KBM-7 (cell line): ENCODE measurements at places on chromosomes 7 and 10.
A peak's percentile ranks its signal among the peaks of the same experiment; 100 is the strongest.

DNA sequence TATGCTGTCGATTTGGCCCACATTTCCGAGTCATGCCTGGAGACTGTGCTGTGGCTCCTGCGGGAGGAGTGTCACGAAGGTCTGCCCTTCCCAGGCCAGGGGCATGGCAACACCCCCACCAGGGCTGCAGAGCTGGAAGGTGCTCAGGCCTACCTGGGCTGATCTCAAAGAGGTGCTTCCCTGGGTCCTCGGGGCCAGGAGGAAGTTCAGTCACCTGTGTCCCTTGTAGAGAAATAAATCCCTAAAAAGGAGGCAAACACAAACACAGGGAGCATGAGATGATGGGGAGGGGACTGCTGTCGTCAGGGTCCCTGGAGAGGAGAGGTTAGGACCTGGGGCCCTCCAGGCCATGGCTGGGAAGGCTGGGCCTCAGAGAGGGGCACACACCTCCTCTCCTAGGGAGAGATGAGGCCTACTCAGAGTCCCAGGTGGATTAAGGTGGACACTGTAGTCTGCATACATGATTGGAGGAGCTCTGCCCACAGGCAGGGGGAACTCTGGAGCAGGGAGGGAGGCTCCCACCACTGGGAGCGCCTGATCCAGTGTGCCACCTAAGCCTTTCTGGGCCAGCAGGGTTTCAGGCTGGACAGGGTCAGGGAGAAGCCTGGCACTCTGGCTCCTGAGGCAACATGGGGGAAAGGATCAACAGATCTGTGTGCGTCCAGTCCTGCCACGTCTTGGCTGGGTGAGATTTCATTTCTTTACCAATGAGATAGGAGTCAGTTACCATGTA lies 49.4 kb downstream of the ARHGAP22 start:
- no peak for DNase-seq

DNA sequence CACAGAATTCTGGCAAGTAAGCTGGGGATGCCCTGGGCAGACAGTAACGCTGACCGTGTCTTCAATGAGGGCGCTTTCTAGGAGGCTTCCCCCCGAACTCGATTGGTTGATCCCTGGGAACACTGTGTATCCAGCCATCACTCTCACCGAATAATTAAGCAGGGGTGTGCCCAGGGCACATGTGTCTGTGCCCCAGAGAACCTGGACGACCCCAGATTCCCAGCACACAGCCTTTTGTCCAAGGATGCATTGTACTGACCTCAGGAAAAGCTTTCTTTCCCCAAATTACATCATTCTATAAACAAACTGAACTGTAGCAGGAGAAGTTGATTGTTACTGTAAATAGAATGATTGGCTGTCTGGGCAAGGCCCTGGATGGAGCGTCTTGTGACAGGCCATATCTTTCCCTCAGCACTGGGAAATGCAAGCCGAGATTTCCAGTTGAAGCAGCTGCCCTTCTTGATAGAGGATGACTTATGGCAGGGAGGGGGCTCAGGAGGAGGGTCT lies 6.6 kb upstream of the DEPP1 start:
- DNase-seq, result no peak

DNA sequence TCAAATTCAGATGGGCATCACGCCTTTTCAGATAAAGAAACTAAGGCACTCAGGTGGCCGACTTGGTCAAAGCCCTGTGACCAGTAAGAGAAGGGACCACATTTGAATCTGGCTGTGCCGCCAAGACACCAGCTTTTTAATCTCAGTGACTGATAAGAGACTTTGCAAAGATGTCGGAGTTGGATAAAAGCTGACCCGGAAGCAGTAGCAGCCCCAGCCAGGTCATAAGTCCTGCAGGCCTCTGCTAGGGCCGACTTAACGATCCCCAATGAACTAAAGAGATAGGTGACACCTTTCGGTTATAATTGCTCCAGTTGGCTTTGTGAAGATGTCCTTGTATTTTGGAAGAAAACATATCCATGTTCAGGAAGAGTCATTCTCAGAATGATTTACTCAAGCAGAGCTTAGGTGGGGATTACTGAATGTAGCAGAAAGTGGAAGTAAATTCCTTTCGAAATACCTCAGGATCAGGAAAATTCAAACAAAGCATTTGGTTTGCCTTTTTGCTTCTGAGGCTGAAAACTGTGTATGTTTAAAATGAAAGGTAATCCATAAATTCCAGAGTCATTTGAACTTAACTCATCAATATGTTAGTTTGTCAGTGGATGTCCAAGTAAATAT lies 164.2 kb upstream of the PITRM1 start:
- no peak for DNase-seq

- DNase-seq, result no peak
Observed at GRCh38 chr10:28429573-28430216, 103.2 kb upstream of the WAC start.

GRCh38 chr10:74585231-74586087 lies 240.9 kb upstream of the KAT6B start:
- DNase-seq, result peak; percentile 44

DNA sequence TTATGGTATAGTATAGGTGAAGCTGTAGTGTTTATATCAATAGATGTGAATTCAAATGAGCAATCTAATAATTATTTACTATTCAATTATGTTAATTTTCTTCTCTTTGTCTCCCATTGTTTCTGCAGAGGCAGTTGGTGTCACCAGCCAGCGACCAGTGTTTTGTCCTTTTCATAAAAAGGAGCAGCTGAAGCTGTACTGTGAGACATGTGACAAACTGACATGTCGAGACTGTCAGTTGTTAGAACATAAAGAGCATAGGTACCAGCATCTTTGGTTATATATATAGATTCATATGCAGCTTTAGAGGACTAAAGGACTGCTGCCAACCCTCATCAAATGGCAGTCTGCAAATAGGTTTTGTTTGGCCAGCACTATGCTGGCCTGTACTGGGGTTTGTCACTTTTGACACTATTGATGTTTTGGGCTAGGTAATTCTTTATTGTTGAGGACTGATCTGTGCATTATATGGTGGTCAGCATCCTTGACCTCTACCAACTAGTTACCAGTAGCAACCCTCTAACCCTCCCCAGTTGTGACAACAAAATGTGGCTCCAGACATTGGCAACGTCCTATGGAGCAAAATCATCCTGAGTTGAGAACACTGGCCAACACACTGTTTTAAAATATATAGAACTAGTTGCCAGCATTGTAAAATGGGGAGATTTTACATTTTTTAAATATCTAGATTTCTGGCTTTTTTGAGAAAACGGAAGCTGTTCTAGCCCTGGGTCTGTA lies 59.2 kb downstream of the TRIM24 start:
- DNase-seq, result no peak

DNA sequence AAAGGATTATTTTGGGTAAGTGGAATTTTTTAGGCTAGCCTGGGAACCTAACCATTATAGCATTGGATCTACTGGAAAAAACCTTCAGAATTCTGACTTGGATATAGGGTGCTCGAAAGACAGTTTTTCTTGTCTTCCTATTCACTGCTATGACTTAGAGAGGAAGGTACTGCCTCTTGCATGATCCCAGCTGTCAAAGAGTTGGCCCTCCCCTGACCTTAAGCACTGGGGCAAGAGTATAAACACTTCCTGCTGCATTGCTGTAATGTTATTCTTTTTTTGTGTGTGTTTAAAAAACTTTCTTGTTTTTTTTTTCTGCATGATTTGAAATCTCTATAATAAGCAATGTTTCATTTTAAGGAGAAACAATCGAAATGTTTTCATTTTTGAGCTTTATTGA lies 113.0 kb downstream of the LRMDA start:
- no peak for DNase-seq

DNA sequence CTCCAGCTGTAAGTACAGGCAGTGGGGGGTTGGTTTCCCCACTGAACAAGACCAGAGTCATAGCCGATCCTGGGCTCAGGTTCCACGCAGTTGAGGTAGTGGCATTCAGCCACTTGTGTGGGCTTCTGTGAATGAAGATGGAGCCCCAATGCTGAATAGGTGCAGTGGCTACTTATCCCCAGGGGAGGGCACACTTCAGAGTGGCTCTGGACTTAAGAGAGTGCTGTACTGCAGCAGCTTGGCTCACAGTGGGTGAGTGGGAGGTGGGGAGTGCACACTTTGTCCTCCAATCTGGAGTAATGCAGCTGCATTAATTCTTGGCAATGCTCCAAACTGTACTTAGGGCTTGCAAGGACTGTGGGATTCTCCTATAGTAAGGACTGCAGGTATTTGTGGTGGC lies 81.9 kb downstream of the BUB3 start:
- DNase-seq, result no peak

DNA sequence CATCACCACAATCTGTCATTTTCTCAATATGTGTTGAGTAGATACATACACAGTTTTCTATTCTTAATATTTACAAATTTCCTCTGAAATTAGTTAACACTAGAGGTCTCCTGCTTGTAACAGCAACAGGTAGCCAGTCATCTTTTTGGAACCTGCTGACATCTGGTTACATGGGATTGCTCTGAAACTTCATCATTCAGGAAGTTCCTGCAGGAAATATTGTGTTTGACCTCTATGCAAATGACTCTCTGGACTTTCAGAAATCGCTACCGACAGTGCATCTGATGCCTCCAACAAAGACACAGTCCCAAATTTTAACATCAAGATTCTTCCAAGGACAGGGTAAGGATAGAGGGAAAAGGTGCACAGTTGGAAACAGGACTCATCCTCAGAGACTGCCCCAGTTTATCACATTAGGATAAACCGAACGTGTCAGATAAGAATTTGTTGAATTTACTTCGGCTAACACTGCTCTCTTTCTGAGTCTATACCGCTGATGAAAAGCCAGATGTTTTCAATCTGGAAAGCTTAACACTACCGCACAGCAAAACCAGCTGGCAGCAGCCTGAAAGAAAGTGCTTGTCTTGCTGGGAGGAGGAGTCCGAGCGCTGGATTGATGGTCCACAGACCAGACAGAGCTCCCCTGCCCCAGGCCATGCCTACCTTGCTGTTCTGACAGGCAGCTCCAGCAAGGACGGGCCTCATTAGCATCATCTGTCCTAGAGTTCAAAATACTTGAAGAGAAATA lies 633.4 kb downstream of the PARD3 start:
- DNase-seq, result no peak

DNA sequence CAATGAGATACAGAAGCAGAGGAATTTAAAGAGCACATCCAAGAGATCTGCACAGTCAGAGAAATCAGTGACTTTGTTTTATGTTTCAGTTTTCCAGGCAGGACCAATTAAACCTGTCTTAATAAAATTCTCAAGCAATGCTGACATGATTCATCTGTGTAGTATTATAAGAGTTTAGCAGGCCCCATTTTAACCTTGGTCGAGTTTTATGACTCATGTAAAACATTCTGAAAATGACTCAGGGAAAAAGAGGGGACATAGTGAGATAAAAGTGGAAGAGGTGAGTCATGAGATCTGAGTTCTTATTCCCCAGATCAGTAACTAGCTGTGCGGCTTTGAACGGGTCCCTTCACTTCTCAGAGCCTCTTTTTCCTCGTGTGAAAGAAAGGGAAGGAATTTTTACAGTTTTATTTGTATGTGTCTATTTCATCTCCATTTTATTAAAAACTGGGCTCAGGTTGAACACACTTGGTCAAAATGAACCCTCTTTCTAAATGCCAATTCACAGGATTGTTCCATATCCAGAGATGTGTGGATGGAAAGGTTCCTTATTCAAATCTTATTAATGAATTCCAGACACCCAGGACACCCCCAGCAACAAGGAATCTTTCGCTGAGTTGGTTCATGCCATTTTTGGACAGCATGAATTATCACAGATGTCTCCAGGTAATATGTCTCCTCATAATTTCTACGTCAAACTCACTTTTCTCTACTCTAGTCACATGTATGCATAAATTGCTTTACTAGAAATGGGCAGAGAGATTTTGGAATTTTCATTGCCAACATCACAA lies 143.2 kb downstream of the JAZF1 start:
- DNase-seq, result peak; percentile 21

DNA sequence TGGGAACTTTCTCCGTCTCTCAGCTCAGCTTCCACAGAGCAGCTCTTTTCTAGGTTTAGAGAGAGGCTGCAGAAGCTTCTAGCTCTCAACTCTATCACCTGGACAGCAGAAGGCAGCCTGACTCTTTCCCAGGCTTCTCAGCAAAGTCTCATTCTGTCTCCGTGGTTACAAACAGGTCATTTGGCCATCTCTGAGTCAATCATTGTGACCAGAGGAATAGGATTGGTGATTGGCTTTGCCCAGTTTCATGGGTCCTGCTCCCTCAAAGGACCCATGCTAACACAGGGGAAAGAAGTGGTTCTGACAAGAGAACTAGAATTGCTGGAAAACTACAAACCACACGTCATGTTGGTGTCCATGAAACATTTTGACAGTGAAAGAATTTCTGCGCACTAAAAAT lies 43.6 kb downstream of the PRR15 start:
- no peak for DNase-seq

- no peak for DNase-seq
Observed at GRCh38 chr7:31096877-31097258, 44.8 kb downstream of the ADCYAP1R1 start.

GRCh38 chr10:124896751-124897150 lies 45.2 kb upstream of the ZRANB1 start:
- no peak for DNase-seq

GRCh38 chr10:52332815-52333214 lies 18.7 kb downstream of the DKK1 start:
- DNase-seq, result no peak

- DNase-seq, result no peak
Observed at GRCh38 chr10:101388676-101389276, 34.8 kb downstream of the BTRC start.

DNA sequence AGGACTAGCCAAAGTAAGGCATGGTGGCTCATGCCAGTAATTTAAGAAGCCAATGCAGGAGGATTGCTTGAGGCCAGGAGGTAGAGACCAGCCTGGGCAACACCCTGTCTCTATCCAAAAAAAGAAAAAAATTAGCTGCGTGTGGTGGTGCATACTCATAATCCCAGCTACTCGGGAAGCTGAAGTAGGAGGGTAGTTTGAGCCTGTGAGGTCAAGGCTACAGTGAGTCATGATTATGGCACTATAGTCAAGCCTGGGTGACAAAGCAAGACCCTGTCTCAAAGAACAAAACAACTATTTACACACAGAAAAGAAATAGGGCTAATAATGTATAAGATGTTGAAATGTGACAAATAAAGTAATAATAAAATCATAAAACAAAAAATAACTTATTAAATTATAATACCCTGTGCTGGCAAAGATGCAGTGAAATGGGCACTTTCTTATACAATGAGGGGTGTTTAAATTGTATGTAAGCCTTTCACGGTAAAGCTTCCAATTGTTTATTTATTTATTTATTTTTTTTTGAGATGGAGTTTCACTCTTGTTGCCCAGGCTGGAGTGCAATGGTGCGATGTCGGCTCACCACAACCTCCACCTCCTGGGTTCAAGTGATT lies 175.2 kb downstream of the TPST1 start:
- DNase-seq, result no peak

- no peak for DNase-seq
Observed at GRCh38 chr10:92274071-92274470, 16.8 kb downstream of the CPEB3 start.
